ENCODE measurements at places on chromosomes 2 and 18. TPM values are rescaled to one million over a fixed set of nuclear protein-coding genes. Genes with fewer than 3 reads are reported as not detected.

Gene GCC2
- total RNA-seq = 6.0 TPM

Gene DSC3
- not detected for total RNA-seq

Gene TCF4
- total RNA-seq = 43.1 TPM

Gene ARHGEF4
- total RNA-seq = 0.89 TPM

Gene COL4A3
- total RNA-seq = 0.20 TPM

Gene ABHD1
- not detected for total RNA-seq

Gene PRKAG3
- not detected for total RNA-seq
